ENCODE measurements at places on chromosomes 6 and 20.

DNA sequence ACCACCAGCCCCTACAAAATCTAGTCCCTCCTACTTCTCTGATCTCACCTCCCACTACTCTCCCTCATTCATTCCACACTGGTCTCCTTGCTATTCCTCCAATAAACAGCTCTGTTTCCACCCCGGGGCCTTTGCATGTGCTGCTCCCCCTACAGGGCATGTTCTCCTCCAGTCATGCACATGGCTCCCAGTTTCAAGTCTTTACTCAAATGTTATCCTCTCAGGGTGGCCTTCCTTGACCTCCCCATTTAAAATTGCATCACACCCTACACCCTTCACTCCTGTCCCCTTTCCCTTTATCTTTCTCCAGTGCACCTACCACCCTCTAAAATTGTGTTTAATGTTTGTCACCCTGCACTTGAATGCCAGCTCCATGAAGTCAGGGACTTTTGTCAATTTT is 174.5 kb downstream of the MRPL14 start:
- H3K27ac ChIP-seq: no peak overlapping the region
- no peak overlapping the region for H3K4me3 ChIP-seq
- H3K36me3 ChIP-seq: no peaks in the 10 kb centered on the region
- no peaks in the 10 kb centered on the region for H3K4me1 ChIP-seq
- DNase-seq: no peak

- H3K27me3 ChIP-seq: no peaks in the 10 kb centered on the region
- no peaks in the 10 kb centered on the region for H3K4me1 ChIP-seq
- H3K27ac ChIP-seq: no peak overlapping the region
- no peak for DNase-seq
- H3K36me3 ChIP-seq: no peaks in the 10 kb centered on the region
These were observed 16.4 kb upstream of the CFAP206 start for GRCh38 chr6:87391334-87391733.

- H3K27me3 ChIP-seq: no peaks in the 10 kb centered on the region
- H3K27ac ChIP-seq: no peak overlapping the region
- DNase-seq: no peak
- no peaks in the 10 kb centered on the region for H3K4me1 ChIP-seq
- no peaks in the 10 kb centered on the region for H3K36me3 ChIP-seq
These were observed 95.0 kb downstream of the TOX2 start for GRCh38 chr20:44009679-44009992.

- H3K27me3 ChIP-seq: peaks cover 64% of the 10 kb centered on the region
- H3K4me1 ChIP-seq: peaks cover 13% of the 10 kb centered on the region
- H3K36me3 ChIP-seq: no peaks in the 10 kb centered on the region
- H3K27ac ChIP-seq: no peak overlapping the region
- no peak overlapping the region for H3K4me3 ChIP-seq
These were observed 13.5 kb upstream of the ZBTB46 start for GRCh38 chr20:63844511-63844991.

- no peak overlapping the region for H3K4me3 ChIP-seq
- H3K36me3 ChIP-seq: no peaks in the 10 kb centered on the region
- no peak for DNase-seq
These were observed 169.1 kb upstream of the CST7 start for GRCh38 chr20:24779946-24780345.
